ENCODE measurements at places on chromosomes 16 and 17.

DNA sequence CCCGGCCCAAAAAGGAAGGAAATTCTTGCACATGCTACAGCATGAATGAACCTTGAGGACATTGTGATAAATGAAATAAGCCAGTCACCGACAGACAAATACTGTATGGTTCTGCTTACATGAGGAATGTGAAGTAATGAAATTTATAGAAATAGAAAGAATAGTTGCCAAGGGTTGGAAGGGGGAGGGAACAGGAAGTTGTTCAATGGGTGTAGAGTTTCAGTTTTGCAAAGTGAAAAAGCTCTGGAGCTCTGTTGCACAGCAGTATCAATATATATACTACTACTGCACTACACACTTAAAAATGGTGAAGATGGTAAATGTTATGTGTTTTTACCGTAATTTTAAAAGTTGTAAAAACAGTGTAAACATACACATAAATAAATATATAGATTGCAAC is 43.7 kb downstream of the PKD1L3 start:
- DNase-seq = no peak

- DNase-seq = no peak
Measured at GRCh38 chr17:6165806-6166205, 95.6 kb downstream of the WSCD1 start.

DNA sequence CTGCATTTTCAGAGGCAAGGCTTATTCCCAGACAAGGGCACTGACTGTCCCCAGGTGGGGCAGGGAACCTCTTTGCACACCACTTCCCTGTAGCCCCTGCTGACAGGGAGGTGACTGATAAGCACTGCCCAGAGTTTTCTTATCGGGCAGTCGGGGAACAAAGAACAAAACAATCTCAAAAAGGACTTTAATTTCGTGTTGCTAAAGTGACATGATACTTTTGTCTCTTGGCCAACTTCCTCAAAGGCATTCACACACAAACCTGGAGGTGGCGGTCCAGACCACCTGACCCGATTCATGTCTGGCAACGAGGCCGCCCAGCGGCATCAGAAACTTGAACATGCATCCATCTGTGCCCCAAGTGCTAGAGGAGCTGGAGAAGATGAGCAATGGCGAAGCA is 28.9 kb downstream of the ZDHHC7 start:
- DNase-seq = no peak

- DNase-seq = no peak
Measured at GRCh38 chr16:58449768-58450167, 50.2 kb upstream of the NDRG4 start.

GRCh38 chr16:1348441-1348840 is 3.2 kb downstream of the TSR3 start:
- no peak for DNase-seq

- no peak for DNase-seq
Measured at GRCh38 chr16:88691129-88691813, 5.0 kb upstream of the SNAI3 start.

DNA sequence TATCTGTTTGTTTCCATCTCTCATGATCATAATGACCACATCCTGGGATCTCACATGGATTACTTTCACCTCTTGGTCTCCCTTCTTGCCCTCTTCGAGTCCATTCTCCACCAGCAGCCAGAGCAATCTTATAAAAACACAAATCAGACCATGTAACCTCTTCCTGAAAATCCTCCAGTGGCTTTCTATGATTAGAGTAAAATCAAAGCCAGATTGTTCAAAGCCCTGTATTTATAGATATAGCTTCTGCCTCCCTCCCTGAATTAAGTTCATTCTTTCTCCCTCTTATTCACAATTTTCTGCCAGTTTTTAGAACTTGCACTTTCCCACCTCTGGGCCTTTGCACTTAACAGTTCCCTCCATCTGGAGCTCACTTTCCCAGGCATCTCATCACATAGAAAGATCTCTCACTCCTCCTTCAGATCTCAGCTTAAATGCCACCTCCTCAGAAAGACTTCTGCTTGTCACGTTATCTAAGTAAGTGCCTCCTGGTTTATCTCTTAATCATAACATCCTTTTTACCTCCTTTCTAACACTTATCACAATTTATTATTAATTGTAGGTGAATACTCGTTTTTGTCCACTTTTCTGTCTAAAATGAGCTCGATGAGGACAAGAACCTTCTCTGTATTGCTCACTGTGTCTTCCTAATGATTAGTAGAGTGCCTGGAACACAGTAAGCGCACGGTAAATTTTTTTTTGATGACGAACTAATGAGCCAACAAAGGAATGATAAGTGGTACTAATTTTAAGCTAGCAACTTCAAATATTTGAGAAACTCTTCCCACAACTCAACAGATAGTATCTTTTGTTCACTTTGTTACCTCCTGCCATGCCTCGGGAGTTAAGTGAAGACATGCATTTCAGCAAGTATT is 80.5 kb downstream of the CYB561 start:
- no peak for DNase-seq

GRCh38 chr16:17414421-17414820 is 56.3 kb downstream of the XYLT1 start:
- peak; percentile 24 for DNase-seq

Data from GM13977 (cell line).